ENCODE measurements at places on chromosomes 7 and 10.

DNA sequence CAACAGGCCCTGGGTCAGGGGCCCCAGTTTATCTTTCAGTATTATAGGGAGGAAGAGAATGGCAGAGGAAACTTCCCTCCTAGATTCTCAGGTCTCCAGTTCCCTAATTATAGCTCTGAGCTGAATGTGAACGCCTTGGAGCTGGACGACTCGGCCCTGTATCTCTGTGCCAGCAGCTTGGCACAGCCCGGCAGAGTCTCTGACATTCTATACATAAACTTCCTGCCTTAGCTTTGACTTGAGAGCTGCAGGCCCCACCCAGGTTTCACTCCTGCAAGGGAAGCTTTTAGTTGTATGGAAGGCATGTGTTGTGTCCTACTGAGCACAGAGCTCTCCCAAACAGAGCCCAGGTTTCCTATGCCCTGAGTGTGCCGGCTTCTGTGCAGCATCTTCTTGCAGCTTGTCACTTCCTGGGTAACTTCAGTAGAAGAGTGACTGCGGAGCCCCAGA lies 205.6 kb upstream of the PRSS58 start:
- no peak for DNase-seq

GRCh38 chr10:10493833-10494232 lies 523.8 kb upstream of the CELF2 start:
- no peak for DNase-seq

DNA sequence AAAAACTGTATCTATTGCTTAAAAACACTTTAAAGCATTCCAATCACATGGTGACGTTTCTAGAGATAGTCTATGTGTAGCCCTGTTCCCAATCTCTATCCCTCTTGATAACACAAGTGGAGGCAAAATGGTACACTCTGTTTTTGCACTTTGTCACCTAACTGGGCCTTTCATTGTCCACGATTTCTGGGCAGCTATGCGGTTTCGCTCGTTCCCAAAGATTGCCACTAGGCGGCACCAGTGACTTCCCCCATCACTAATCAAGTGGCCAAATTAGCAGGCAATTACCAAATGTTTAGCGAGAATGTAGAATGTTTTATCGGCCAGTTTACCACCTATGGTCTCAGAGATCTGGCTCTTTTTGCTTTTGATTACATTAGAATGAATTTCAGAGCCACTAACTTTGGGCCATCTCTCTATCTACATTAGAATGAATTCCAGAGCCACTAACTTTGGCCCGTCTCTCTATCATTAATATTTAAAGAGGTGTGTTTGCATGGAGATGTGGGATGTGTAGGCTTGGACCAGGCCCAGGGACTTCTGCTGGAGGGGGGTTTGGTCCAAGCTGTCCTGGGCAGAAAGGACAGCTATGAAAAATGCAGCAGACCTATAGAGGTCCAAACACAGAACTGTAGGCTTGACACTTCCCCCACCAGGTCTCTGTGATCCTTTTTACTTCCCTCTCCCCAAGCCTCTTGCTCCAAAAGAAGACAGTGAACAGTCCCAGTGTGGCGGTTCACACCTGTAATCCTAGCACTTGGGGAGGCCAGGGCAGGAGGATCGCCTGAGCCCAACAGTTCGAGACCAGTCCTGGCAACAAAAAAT lies 90.1 kb downstream of the EPC1 start:
- DNase-seq, result peak; percentile 54

- DNase-seq, result peak; percentile 13
These were observed 70.3 kb upstream of the NANOS1 start for GRCh38 chr10:118958984-118959925.

DNA sequence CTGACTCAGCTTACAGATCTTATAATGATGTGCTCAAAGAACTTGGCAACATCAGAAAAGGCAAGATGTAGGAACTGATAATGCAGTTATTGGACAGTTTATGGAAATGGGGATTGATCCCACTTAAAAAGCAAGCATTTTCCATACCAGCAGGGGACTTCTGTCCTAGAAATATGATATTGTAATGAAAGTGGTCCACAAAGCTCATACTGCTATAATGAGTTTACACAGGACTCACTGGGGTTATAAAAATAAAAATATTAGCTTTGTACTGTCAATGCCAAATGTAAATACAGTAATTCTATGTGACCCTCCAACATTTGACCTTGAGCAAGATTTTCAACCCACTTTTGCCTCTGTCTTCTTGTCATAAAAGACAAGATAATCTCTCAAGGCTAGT lies 145.5 kb upstream of the SEM1 start:
- no peak for DNase-seq
